ENCODE measurements at places on chromosomes 1 and 21.

DNA sequence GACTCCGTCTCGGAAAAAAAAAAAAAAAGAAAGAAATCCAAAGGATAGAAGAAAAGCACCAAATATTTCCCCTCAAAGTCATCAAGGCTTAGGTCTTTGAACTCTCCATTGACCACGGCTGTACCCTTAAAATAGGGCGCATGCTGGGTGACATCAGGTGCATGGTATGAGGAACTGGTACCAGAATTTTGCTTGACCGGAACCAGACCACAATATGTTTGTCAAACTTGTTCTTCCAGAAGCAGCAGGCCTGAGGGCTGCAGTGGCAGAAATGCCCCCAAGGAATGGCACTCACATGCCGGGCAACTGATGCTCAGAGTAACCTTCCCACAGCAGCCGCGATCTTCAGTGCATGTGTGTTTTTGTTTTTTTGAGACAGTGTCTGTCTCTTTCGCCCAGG lies 21.0 kb downstream of the RCC1 start:
- no peak for DNase-seq

DNA sequence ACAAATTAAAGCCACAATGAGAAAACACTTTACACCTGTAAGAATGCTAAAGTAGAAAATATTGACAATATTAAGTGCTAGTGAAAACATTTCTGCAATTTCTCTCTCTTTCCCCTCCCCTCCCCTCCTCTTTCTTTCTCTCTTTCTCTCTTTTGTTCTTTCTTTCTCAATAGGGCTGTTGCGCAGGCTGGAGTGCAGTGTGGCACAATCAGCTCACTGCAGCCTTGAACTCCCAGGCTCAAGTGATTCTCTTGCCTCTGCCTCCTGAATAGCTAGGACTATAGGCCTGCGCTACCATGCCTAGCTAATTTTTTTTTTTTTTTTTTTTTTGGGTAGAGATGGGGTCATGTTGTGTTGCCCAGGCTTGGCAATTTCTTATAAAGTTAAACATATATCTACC lies 5.9 kb upstream of the SHISAL2A start:
- no peak for DNase-seq

GRCh38 chr1:208201229-208201628 lies 43.0 kb downstream of the PLXNA2 start:
- DNase-seq: no peak

GRCh38 chr1:21497466-21498061 lies 11.7 kb upstream of the ALPL start:
- DNase-seq: no peak

- no peak for DNase-seq
Measured at GRCh38 chr1:228022571-228023293, 15.9 kb downstream of the WNT3A start.

Measured in stimulated activated effector memory CD8-positive, alpha-beta T cell treated with anti-CD3 and anti-CD28 coated beads, Interleukin-12 subunit alpha, Interleukin-12 subunit beta, amount 100 ng/mL, for 72 hours (primary cell).